Cerebellar nuclear complex (tissue), 1 donor: ENCODE measurements at places on chromosomes 1 and 21.

DNA sequence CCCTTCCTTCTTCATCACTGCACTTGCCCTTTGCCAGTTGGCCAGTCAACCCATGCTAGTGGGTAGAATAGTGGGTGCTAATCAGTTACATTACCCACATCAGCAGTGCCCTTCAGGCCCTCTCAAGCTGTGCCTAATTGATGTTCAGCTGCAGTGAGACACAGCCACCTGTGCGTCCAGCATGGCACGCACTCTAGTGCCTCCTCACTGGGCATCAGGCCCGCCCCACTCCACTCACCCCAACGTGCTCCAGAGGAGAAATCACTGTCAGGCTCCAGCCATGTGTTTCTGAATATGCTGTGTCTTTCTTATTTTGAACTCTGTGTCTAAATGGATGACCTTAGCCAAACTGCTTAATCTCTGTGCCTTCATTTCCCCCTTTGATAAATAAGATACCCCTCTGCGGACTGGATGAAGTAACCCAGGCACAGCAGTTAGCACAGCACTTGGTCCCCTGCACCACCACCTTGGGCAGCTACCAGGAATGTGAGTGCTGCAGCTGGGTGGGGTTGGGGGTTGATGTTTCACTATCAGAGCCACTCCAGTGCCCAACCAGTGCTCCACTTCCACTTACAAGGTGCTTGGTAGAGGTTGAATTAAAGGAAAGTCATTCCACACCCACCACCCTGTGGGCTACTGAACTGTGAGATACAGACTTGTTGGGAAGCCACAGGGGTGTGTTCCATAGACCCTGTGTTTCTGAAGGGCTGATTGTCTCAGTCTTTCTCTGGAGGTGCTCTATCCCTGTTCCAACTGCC, 8.9 kb upstream of the ADORA3 start:
- DNase-seq = no peak

- DNase-seq = no peak
Observed at GRCh38 chr1:160206036-160206389, 829 bp downstream of the PEA15 start.

DNA sequence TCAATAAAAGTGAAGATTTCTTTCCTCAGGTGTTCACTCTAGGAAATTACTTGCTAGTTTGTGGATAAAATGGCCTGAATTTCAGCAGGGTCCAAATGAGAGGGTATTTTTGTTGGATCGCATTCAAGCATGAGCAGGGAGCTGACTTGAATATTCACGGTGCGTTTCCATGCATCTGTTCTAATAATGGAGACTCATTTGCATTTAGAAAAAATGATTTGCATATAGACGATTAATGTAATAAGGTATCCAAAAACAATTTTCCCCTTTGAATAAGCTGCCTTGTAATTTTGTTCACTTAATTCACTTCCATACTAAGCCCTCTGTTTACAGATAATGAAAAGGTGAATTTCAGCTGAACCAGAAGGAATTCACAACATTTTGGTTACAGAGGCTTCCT, 130.9 kb upstream of the AJAP1 start:
- no peak for DNase-seq

DNA sequence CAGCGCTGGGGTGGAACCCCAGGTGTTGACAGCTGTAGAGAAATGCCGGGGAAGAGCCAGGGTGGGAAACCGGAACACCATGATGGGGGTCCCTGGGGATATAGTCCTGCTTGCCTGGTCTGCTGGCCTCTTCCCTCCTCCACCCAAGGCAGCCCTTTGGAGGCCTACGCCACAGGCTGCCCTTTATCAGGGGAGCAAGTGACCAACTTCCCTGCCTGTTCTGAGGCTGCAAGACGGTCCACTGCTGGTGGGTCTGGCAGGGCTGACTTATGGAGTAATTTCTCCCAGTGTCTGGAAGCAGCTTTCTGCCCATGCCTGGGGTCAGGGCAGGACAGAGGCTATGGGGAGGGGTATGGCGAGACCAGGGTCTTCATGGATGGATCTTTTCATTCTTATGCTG, 50.8 kb upstream of the EDN2 start:
- DNase-seq = no peak

- DNase-seq = no peak
Observed at GRCh38 chr1:6630027-6630426, 5.4 kb downstream of the THAP3 start.

- no peak for DNase-seq
Observed at GRCh38 chr1:210743038-210743437, 390.9 kb downstream of the KCNH1 start.

GRCh38 chr1:3706651-3707297, 45.5 kb upstream of the CCDC27 start:
- no peak for DNase-seq

GRCh38 chr1:152497273-152497672, 13.3 kb upstream of the LCE5A start:
- DNase-seq = no peak

GRCh38 chr1:177328251-177328650, 157.5 kb downstream of the BRINP2 start:
- DNase-seq = no peak

DNA sequence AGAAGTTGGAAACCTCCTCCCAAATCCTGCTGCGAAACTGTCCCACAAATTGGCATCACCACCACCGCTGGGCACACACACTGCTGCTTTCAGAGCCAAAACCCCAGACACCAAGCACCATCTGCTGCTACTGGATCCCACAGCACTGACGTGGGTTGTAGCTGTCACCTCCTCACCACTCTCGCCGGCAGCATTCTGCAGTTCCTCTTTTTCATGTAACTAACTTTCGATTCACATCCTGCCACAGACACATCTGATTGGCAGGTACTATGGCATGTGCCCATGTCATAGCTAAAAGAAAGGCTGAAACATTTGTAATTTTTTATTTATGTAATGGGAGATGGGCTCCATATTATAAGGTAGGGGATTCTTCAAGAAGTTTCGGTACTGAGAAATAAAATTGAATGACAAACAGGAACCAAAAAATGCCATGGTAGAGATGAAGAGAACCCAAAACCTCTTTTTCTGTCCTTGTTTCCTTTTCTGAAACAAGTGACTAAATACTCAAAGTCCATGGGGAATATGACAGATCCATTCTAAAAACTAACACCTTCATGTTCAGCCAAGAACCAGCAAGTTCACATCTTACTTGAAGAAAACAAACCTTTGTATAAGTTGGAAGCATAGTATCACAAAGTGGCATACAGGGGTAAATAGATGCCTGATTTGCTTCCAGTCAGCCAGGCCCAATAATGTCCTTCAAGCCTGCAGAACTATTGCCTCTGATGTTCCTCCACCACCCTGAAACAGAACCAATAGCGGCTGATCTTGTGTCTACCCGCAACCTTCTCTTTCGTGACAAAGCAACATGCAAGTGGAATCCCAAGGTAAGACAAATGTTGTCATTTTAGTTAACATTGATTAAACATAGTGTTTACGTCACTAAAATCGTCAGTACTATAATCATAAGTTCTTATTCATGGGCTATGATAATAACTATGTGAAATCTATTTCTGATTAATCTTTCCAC, 26.6 kb upstream of the RGS13 start:
- no peak for DNase-seq

GRCh38 chr21:42513151-42513984, at the start of gene SLC37A1:
TSS of gene SLC37A1 (plus strand) at chr21:42513852. CDS start at chr21:42518455, 4,603 bp downstream.
- no peak for DNase-seq

DNA sequence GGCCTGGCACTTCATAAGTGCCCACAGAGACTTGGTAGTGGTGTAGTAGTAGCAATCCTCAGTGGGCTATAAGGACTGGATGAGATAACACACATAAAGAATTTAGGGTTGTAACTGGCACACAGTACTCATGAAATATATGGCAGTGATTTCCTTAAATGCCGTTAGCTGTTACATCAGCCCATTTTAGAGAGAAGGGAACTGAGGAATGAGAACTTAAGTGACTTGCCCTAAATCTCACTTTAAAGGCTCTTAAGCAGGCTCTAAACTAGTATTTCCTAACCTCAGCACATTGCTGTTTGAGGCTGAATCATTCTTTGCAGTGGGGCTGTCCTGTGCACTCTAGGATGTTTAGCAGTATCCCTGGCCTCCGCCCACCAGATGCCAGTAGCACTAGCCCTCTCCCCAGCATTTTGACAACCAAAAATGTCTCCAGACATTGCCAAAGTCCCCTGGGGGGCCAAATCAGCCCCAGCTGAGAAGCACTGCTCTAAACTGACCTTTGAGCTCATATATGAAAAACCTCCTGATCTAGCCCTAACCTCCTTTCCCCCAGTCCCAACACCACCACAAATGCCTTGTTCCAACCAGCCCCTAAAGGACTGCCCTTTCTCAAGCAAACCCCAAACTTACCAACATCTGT, 11.6 kb downstream of the CAMK2N1 start:
- DNase-seq = no peak

DNA sequence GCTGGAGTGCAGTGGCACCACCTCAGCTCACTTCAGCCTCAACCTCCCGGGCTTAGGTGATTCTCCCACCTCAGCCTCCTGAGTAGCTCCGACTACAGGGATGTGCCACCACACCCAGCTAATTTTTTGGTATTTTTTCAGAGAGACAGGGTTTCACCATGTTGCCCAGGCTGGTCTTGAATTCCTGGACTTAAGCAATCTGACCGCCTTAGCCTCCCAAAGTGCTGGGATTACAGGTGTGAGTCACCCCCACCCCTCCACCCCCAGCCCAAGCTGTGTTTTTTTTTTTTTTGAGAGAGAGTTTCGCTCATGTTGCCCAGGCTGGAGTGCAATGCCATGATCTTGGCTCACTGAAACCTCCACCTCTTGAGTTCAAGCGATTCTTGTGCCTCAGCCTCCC, 75.4 kb downstream of the NKAIN1 start:
- DNase-seq = no peak

- no peak for DNase-seq
Observed at GRCh38 chr1:3645666-3646355, 4.1 kb downstream of the WRAP73 start.

DNA sequence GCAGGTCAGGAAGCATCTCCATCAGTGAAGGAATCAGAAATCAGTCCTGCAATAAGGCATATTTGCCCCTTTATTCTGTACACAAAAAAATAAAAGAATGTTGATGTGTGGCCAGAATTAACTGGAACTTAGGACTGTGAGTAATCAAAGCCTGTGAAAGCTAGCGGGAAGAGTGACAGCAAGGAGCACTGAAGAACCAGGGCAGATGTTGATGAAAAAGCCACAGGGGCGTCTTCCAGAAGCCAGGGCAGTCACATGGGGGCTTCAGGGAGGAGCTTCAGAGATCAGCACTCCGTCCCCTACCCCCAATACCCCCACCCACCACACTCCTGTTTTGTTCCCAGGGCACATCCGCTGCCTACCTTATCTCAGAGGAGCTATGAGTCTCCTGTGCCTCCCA, 502.8 kb downstream of the AJAP1 start:
- DNase-seq = no peak

DNA sequence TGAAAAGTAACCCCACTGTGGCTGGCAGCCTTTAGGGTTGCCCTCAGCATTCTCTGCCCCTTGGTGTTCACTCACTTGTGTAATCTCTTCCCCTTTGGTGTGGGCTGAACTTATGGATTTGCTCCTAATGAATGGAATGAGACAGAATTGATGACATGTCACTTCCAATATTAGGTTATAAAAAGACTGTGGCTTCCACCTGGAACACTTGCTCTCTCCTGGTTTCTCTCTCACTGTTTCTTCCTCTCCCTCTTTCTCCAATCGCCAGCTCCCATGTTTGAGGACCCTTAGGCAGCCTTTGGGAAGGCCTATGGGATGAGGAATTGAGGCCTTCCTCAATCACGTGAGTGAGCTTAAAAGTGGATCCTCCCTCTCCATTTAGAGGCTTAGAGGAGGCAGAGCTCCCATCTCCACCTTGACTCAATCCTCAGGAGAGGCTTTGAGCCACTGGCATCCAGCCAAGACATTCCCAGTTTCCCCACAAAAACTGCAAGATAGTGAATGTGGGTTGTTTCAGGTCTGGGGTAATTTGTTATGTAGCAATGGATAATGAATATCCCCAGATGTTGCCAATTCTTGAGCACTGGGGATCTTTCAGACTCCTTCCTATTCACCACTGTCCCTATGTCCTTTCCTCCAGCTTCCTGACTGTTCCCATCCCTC, 95.5 kb upstream of the CD34 start:
- no peak for DNase-seq

DNA sequence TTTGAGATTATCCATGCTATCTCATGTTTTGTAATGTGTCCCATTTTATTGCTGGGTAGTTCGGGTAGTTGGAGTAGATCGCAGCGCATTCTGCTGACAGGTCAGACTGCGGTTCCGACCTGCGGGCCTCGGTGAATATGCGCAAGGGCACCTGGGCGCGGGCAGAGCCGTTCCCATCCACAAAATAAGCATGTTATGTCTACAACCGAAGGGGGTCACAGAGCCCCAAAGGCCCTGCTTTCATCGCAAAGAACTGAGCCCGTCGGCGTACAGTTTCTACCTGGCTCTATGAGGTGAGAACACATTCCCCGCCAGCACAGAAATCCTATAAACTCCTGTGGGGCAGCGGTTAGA, 88.4 kb downstream of the PRKAB2 start:
- DNase-seq = no peak

GRCh38 chr1:118928739-118929554, 59.2 kb downstream of the TBX15 start:
- DNase-seq = no peak

- no peak for DNase-seq
Observed at GRCh38 chr1:108704496-108704895, 8.2 kb upstream of the FNDC7 start.

GRCh38 chr1:207935166-207935583, 24.2 kb upstream of the CD34 start:
- no peak for DNase-seq

DNA sequence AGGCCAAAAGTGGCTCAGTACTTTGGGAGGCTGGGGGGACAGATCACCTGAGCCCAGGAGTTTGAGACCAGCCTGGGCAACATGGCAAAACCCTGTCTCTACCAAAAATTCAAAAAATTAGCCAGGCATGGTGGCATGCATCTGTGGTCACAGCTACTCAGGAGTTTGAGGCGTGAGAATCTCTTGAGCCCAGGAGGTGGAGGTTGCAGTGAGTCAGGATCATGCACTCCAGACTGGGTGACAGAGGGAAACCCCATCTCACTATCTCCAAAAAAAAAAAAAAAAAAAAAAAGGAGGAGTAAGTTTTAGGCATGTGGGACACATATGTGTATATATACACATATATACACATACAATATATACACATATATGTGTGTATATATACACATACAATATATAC, 165.3 kb upstream of the DPYD start:
- no peak for DNase-seq

DNA sequence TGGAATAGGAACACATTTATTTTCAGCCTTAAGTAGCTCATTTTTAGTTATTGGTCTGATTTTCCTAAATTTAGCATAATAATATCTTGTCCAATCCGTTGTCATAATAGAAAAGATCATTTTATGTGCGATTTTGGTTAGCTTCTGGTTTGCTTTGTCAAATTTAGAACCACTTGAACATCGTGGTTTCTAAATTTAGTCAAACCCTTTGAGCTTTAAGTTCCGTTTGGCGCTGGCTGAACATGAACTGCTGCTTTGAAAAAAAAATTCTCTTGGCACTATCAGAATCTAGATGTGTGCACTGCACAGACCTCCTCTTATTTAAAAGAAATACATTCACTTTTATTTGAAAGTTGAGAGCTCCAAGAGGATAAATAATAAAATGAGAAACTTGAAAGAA, 370.6 kb downstream of the PTPRC start:
- DNase-seq = no peak

- no peak for DNase-seq
Observed at GRCh38 chr21:35086357-35086756, 37.3 kb upstream of the RUNX1 start.

GRCh38 chr21:39527664-39528381, 76.1 kb downstream of the SH3BGR start:
- no peak for DNase-seq

GRCh38 chr21:37000381-37000780, 6.1 kb upstream of the RIPPLY3 start:
- no peak for DNase-seq

- no peak for DNase-seq
Observed at GRCh38 chr1:55997536-55997935, 581.8 kb downstream of the PLPP3 start.
